ENCODE measurements at places on chromosomes 1 and 21. TPM values are rescaled to one million over a fixed set of nuclear protein-coding genes. Genes with fewer than 3 reads are reported as not detected.
A peak's percentile ranks its signal among the peaks of the same experiment; 100 is the strongest.

HSPG2 gene
- 3.9 TPM for total RNA-seq

RIMS3 gene
- total RNA-seq: 2.9 TPM

MANEAL gene
- total RNA-seq: 1.1 TPM

INAVA gene
- total RNA-seq: not detected

PTPRC gene
- total RNA-seq: 333 TPM

MPL gene
- not detected for total RNA-seq

ANKRD34A gene
- total RNA-seq: 4.1 TPM

SH2D2A gene
- total RNA-seq: 453 TPM

CLDN17 gene
- total RNA-seq: not detected

GRCh38 chr21:32565856-32566465 is 19.4 kb downstream of the TCP10L start:
- DNase-seq: no peak

GRCh38 chr1:20500716-20501115 is 7.2 kb downstream of the MUL1 start:
- DNase-seq: no peak

DNA sequence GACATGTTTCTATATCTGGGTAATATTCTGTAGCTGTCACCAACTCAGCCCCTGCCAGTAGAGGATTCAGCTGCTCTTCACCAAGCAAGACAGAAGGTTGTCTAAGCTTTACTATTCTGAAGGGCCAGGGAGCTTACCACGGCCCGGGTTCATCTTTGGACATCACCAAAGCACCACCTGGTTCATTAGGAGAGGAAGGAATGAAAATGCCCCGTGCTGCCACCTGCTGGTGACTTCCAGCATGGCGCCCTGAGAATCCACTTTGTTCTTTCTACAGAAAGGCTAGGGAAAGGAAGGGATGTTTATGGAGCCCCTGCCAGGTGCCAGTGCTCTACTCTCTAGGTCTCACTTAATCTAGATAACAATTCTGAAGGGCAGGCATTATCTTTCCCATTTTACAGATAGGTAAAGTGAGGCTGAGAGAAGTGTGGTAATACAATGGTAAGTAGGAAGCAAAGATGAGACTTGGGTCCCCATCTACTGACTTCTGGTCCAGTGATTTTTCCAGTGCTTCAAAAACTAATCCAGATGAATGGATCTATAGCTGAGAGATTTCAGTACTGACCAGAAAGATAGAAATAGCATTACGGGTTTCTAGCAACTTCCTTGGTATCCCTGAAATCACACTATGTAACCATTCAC is 79.5 kb downstream of the BEND5 start:
- DNase-seq: peak; percentile 22

DNA sequence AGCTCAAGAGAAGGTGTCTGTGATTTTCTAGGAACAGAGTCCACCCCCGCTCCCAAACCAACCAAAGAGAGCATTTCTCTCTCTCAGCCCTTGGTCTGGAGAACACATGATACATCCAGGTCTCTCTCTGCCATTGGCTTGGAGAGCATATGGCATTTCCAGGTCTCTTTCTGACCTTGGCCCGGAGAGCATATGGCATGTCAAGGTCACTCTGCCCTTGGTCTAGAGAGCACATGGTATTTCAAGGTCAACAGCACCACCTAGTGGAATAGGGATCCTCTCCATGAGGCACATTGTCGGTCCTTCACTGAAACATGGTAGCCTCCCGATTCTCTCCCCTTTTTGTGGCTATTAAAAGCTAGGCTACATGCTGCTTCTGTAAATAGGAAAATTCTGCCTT is 437.7 kb upstream of the OLFM3 start:
- no peak for DNase-seq

DNA sequence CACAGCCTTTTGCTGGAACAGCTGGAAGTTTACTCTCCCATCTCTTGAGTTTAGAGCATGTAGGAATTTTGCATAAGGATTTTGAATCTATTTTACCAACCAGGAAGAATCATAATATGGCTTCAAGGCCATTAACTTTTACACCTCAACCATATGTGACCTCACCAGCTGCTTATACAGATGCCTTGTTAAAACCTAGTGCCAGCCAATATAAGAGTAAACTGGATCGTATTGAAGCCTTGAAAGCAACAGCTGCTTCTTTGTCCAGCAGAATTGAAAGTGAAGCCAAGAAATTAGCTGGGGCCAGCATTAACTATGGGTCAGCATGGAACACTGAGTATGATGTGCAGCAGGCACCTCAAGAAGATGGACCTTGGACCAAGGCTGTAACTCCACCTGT is 65.4 kb downstream of the CEP350 start:
- no peak for DNase-seq

DNA sequence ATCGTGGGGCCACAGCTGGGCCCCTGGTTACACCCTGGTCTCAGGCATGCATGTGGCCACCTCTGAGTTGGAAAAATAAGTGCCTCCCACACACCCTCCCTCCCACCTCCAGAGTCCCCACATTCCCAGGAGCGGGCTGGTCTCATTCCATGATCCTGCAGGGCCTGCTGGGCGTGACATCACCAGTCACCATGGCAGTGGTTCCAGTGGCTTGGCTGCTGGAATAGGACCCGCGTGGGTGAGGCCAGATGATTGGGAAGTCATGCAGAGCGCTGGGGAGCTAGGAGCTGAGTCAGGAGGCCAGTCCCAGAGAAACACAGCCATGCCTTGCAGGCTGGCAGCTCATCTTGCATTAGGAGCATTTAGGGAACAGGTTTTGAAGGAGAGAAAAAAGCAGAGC is 125.4 kb upstream of the TMEM51 start:
- DNase-seq: no peak

GRCh38 chr1:48026275-48026674 is 29.1 kb upstream of the TRABD2B start:
- no peak for DNase-seq

DNA sequence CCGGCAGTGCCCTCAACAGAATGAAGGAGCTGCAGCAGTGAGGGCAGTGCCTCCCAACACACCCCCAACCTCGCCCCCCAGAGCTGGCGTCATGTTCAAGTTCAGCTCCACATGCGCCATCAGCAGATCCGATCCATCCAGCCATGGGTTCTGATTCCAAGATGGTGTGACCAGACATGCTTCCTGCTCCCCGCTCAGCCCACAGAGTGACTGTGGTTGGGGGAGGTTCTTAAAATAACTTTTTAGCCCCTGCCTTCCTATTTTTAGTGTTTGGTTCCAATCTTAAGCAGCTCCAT is 30.1 kb upstream of the GPR137B start:
- DNase-seq: no peak

GRCh38 chr1:9149837-9150581 is 21.1 kb upstream of the GPR157 start:
- DNase-seq: no peak

- DNase-seq: peak; percentile 26
Measured at GRCh38 chr1:39671793-39672550, at the start of gene NT5C1A. Gene NT5C1A, minus strand, starts transcription at chr1:39672107. Its CDS starts 69 bp downstream, at chr1:39672038.

GRCh38 chr1:68950036-68950435 is 453.2 kb upstream of the DEPDC1 start:
- no peak for DNase-seq

GRCh38 chr1:36320291-36320761 is 3.1 kb downstream of the EVA1B start:
- no peak for DNase-seq

GRCh38 chr1:246726255-246726679 is 2.1 kb downstream of the SCCPDH start:
- DNase-seq: no peak

DNA sequence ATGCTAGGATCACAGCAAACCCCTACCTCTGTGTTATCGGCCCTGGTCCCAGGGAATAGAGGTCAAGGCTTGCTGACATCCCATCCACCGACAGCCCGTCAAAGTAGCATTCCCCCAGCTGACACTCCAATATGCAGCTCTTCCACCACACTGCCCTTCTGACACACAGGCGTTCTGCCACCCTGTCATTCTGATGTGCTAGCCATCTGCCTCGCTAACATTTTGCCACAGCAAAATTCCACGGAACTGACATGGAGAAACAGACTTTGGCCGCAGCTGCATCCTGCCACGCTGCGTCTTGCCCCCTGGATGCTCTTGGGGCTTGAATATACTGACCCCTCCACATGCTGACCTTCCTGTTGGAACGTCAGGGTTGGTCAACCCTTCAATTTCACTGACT is 163.2 kb upstream of the CSF3R start:
- no peak for DNase-seq

GRCh38 chr1:71589005-71589404 is 508.2 kb upstream of the ZRANB2 start:
- no peak for DNase-seq

- no peak for DNase-seq
Measured at GRCh38 chr21:28256420-28256831, 736.3 kb downstream of the LTN1 start.

DNA sequence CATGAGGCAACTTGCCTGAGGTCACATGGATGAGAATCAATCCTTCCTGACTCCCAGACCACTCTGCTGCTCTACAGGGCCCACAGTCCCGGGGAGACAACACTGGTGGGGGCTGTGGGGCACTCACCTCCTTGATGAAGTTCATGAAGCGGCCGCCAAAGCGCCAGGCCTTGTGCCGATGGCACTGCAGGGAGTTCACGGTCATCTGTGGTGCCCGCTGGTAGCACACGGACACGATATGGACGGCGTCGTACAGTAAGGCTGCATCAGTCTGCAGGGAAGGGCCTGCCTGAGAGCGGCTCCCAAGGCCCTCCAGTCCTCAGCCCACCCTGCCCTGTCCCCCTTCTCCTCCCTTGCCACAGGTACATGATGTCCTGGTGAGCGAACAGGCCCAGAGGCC is 175.3 kb downstream of the GRIK3 start:
- no peak for DNase-seq

GRCh38 chr1:199054694-199055093 is 415.9 kb downstream of the PTPRC start:
- DNase-seq: no peak

DNA sequence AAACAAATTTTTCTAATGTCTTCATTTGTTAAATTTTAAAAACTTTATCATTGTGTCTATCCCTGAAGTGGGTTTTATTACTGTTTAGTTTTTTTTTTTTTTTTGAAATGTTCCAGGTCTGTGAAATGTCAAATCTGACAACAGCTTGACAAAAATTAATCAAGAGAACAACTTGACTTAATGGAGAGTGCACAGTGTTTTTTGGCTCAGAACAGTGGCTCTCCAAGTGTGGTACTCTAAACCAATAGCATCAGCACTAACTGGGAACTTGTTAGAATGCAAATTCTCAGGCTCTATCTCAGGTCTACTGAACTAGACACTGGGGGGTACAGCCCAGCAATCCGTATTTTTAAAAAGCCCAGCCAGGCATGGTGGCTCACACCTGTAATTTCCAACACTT is 49.2 kb downstream of the ATP1B1 start:
- DNase-seq: no peak

DNA sequence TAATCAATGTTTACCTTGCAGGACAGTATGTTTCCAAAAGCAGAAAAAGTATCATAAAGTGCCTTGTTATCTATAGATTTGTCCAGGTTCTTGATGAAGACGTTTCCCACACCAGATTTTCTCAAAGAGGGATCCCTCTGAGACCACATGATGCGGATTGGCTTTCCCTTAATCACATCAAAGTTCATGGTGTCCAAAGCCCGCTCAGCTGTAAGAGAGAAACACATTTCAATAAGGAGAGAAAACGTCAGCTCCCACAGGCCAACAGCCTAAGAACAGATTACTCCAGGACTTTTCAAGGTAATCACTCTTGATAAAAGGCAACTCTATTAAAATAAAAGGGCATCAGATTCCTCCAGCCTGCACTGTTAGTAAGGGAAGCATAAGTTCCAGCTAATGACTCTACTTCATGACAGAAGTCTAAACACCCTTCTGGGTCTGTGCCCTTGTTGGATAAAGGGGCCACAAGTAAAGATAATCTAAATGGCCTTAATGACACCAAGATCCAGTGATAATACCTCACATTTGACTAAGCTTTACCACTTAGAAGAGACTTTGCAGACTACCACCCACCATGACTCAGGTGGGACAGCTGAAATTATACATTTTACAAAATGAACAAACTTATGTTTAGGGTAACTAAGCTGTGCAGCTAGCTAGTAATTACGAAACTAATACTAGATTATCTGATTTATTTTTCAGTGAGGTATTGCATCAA is 4.1 kb downstream of the PABPC4 start:
- no peak for DNase-seq

GRCh38 chr1:174112489-174113162 is 46.7 kb upstream of the RABGAP1L start:
- no peak for DNase-seq

DNA sequence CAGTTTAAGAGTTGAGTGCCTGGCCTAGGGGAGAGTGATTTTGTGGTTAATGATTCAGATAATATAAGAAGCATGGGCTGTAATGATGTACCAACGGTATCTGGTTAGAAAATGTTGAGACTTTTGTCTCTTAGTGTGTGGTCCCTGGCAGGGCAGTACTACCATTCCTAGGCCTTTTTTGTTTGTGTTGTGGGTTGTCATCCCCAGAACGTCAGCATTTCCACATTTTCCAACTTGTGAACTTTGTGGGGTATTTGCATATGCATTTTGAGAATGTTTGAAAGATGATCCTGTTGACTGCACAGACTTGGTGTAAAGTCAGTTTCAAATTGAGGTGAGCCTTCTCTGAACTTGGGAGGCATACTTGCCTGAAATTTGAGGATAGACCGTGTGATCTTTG is 11.4 kb downstream of the NEK7 start:
- DNase-seq: no peak

DNA sequence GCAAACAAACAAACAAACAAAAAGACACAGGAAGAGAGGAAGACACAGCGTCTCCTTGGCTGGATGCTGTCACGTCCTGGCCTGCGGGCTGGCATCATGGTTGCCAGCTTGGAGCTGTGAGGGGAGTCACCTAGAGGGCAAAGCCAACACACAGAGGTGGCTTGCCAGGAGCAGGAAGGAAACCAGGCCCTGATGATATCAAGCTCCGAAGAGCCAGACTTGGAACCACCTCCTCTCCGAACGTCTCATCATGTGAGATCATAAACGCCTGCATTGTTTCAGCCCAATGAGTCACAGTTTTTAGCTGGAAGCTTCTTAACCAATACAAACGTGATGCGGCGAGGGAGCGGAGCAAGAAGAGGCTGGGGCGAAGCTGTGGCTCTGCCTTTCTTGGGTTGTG is 8.7 kb downstream of the PLA2G2D start:
- no peak for DNase-seq

- DNase-seq: no peak
Measured at GRCh38 chr1:114551400-114551799, 30.0 kb downstream of the BCAS2 start.

- DNase-seq: no peak
Measured at GRCh38 chr1:101738475-101738874, 258.3 kb downstream of the OLFM3 start.

DNA sequence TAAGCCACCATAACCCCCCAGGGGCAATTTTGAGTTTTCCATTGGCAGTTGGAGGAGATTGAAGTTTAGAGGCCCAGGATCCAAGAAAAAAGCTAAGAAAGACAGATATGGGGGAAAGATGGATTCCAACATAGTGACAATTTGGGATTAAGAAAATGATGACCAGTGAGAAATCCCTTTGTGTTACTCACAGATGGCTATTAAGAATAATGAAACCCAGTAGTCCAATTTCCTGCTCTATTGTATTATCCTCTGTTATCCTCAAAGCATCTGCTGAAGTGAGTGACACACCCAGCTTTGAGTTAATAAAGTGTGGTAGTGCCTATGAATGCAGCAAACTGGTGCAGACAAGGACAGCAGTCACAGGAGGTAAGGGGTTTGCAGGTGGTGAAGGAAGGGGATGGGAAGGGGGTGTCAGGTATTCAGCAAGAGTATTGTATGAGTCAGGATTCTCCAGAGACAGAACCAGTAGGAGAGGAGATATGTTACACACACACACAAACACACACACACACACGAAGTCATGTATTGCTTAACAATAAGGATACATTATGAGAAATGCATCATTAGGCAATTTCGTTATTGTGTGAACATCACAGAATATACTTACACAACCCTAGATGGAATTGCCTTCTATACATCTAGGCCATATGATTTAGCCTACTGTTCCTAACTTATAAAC is 112.4 kb upstream of the VANGL1 start:
- no peak for DNase-seq

All from activated T-helper 2 cell treated with anti-CD3 and anti-CD28 coated beads, Interferon-gamma antibody, Interleukin-2, Interleukin-4, amounts not matched to agents 10 μg/mL and 5 μg/mL and 100 μg/mL, durations not matched to agents 14 hours and 24 hours and 36 hours (primary cell).